Activated naive CD4-positive, alpha-beta T cell treated with anti-CD3 and anti-CD28 coated beads for 36 hours (primary cell): ENCODE measurements at places on chromosomes 6 and 20. TPM values are rescaled to one million over a fixed set of nuclear protein-coding genes. Genes with fewer than 3 reads are reported as not detected.

The ANKEF1 gene
- 3.2 TPM for total RNA-seq

The LKAAEAR1 gene
- 0.62 TPM for total RNA-seq

The HFE gene
- total RNA-seq = 1.4 TPM

The PPIL1 gene
- 42.8 TPM for total RNA-seq

The ADGRG6 gene
- 0.69 TPM for total RNA-seq

The FLOT1 gene
- total RNA-seq = 173 TPM

The LINC00237 gene
- total RNA-seq = not detected

The NT5E gene
- 0.55 TPM for total RNA-seq

The BPIFB1 gene
- total RNA-seq = not detected

The CCM2L gene
- not detected for total RNA-seq

The CCN6 gene
- total RNA-seq = not detected

The DEFB110 gene
- not detected for total RNA-seq

DNA sequence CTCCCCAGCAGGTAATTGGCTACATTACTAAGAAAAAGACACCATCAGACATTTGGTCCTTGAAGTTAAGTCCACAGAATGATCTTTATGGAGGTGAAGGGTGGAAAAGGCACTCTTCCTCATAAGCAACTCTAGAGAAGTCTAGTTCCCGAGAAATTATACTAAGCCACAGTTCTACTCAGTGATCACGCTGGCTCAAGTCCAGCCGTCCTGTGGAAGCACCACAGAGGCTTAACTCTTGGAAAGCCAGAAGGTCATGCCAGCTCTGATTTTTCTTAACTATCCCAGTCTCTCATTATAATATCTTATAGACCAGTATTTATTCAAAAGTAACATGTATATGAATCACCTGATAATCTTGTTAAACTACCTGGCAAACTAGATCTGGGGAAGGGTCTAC, 258.5 kb downstream of the EYA4 start:
- H3K27me3 ChIP-seq = peaks cover 4% of the 10 kb centered on the region
- no peaks in the 10 kb centered on the region for H3K36me3 ChIP-seq
- no peak overlapping the region for H3K27ac ChIP-seq
- H3K4me1 ChIP-seq = no peaks in the 10 kb centered on the region

DNA sequence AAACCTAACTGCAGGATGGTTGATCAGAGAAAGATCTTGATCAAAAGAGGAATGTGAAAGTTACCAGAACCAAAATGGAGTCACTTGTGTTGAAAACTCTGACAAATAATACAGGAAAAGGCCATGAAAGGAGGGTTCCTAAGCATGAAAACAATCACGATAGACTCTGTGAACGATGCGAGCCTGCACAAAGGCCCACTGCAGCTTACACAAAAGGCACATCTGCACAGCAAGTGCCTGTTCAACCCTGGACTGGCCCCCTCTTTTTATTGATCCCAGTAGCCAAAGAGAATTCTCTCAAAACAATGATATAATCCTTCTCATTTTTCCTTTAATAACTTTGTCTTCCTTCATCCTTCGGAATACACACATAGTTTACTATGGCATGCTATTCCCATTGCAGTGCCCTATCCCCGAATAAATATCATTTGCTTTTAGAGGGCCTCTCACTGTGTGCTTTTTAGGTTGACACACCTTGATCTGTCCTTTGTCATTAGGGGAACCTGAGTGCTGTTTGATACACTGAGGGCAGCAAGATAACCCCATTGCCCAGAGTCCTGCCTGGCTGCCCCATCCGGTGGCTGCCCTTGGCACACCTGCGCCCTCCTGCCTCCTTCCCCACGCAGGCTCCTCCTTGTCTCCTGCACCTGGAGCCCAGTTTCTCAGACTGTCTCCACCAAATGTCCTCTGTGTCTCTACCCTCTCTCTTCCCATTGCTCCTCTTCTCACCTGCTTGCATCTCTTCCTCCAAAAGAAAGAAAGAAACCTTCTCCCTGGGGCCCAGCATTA, 98.3 kb upstream of the FRMD1 start:
- H3K27me3 ChIP-seq = peaks cover 12% of the 10 kb centered on the region
- H3K4me3 ChIP-seq = no peak overlapping the region
- no peak for DNase-seq
- no peaks in the 10 kb centered on the region for H3K36me3 ChIP-seq
- no peak overlapping the region for H3K27ac ChIP-seq

DNA sequence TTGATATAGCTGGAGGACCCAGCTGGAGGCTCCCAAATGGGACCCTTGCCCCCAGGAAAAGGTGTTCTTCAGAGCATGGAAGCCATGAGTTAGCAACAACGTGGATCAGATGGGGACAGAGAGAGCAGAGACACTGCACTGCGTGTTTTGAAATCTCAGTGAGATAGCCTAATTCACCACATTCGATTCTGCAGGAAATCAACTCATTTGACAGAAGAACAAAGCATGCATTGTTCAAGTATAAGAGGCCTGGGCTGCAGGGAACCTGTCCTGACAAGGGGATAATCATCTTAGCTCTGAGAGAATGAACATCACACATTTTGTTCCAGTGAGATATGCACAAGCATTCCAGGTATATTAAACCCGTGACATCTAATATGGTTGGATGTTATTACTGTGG, 450.2 kb downstream of the CDH26 start:
- no peak overlapping the region for H3K4me3 ChIP-seq
- no peaks in the 10 kb centered on the region for H3K36me3 ChIP-seq
- DNase-seq = no peak
- H3K27me3 ChIP-seq = peaks cover 4% of the 10 kb centered on the region

- H3K4me1 ChIP-seq = peaks cover 4% of the 10 kb centered on the region
- DNase-seq = no peak
- H3K27me3 ChIP-seq = peaks cover 12% of the 10 kb centered on the region
- H3K27ac ChIP-seq = no peak overlapping the region
- no peak overlapping the region for H3K4me3 ChIP-seq
- H3K36me3 ChIP-seq = no peaks in the 10 kb centered on the region
Measured at GRCh38 chr6:69883551-69883950, 17.2 kb downstream of the COL19A1 start.

- no peak for DNase-seq
- H3K4me1 ChIP-seq = peaks cover 17% of the 10 kb centered on the region
- H3K4me3 ChIP-seq = no peak overlapping the region
- H3K27me3 ChIP-seq = no peaks in the 10 kb centered on the region
- no peak overlapping the region for H3K27ac ChIP-seq
Measured at GRCh38 chr6:11142296-11143027, 30.9 kb upstream of the ERVFRD-1 start.

DNA sequence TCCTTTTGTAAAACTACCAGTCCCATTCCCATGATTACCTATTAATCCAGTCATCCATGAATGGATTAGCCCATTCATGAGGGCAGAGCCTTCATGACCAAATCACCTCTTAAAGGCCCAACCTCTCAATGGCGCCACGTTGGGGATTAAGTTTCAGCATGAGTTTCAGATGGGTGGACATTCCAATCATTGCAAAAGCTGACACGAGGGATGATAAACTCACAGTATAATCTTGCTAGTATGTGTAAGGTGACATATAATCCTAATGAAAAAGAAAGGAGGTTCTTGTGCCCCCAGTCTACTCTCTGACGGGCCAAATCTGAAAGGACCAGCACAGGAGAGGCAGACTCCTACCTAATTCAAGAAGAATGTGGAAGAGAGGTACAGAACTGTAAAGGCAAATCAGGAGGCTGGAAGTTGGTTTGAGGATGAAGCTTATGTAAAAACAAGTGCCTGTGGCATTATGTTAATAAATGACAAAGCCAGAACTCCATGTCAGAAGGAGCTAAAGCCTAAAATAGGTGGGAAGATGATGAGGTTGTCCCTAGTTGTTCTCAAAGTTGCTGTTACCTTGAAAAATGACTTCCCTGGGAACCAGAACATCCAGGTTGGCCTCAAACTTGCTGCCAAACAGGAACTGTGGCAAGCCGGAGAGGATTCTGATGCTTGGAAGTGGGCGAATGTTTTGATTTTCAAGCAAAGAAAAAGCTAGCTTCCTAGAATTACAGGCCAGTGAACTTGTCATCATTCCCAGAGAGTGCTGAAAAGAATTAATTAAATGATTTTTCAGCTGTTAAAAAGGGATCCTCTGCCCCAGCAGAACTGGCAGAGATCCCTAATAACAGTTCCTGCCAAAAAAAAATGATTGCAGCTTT, 106.5 kb upstream of the TIAM2 start:
- no peak overlapping the region for H3K4me3 ChIP-seq
- H3K36me3 ChIP-seq = peaks cover 2% of the 10 kb centered on the region
- peaks cover 7% of the 10 kb centered on the region for H3K4me1 ChIP-seq
- DNase-seq = no peak
- H3K27me3 ChIP-seq = no peaks in the 10 kb centered on the region
- H3K27ac ChIP-seq = no peak overlapping the region

GRCh38 chr6:364609-365540, 26.7 kb upstream of the IRF4 start:
- peaks cover 2% of the 10 kb centered on the region for H3K27me3 ChIP-seq
- H3K36me3 ChIP-seq = no peaks in the 10 kb centered on the region
- no peak overlapping the region for H3K27ac ChIP-seq
- DNase-seq = no peak
- H3K4me3 ChIP-seq = no peak overlapping the region

DNA sequence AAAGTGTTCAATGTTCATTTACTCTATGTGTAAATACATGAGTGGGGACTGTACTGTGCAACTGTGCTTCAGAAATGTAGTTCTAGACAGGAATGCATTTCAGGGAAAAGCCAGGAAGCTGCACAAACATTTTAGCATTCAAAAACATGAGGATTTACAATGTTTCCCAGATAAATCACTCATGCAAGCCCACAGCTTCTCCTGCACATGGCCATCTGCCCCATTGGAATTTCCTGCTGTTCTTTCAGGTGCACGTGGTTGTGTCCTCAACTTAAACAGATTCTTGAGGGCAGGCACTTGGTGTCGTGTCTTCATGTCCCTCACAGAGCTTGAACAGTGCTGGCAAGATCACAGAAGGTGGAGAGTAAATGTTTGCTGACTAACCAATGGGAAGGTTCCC, 101.5 kb downstream of the UNC5CL start:
- no peak overlapping the region for H3K27ac ChIP-seq
- no peak overlapping the region for H3K4me3 ChIP-seq
- no peaks in the 10 kb centered on the region for H3K4me1 ChIP-seq
- no peaks in the 10 kb centered on the region for H3K27me3 ChIP-seq
- no peaks in the 10 kb centered on the region for H3K36me3 ChIP-seq

- no peaks in the 10 kb centered on the region for H3K36me3 ChIP-seq
- no peaks in the 10 kb centered on the region for H3K27me3 ChIP-seq
Measured at GRCh38 chr6:139395891-139396301, 21.4 kb upstream of the CITED2 start.

- no peak overlapping the region for H3K27ac ChIP-seq
- no peaks in the 10 kb centered on the region for H3K27me3 ChIP-seq
- DNase-seq = no peak
- no peaks in the 10 kb centered on the region for H3K36me3 ChIP-seq
- no peak overlapping the region for H3K4me3 ChIP-seq
Measured at GRCh38 chr20:61640131-61640870, 388.2 kb downstream of the CDH4 start.

DNA sequence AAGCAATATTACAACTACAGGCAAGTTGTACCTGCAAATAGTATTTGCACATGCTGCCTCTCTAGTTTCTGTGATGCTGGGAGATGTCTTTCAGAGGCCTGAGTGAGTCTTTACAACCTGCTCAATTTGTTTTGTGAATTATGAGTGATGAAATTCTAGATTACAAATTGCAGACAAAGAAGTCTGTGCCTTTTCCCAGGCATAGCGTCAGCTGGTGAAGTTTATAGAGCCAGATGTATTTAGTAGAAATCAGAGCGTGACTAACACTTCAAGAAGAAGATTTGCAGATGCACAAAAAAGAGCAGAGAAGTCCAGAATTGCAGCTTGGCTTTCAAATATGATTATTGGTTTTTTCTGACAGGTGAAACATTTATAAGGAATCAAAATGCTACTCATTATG, 289.9 kb downstream of the PLCB1 start:
- no peaks in the 10 kb centered on the region for H3K36me3 ChIP-seq
- no peak overlapping the region for H3K27ac ChIP-seq
- H3K4me1 ChIP-seq = no peaks in the 10 kb centered on the region
- peaks cover 4% of the 10 kb centered on the region for H3K27me3 ChIP-seq

DNA sequence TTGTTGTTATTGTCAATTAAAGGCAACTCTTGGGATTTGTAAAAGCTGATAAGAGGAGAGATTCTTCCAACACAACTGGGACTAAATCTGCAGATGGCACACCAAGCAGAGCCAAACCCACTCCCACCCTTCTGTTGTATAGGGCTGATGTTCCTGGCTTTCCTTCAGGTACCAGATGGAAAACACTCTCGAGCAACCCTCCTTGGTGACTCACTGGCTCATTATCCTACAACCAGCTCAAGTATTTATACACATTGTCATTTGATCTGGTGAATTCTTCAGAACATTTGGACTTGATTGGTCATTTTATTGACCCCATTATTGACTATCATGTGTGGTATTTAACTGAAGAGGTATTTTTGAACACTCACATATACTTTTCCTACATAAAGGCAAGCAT, 190.3 kb upstream of the PCSK2 start:
- H3K4me3 ChIP-seq = no peak overlapping the region
- H3K4me1 ChIP-seq = no peaks in the 10 kb centered on the region
- no peak for DNase-seq
- no peak overlapping the region for H3K27ac ChIP-seq
- H3K36me3 ChIP-seq = no peaks in the 10 kb centered on the region
- H3K27me3 ChIP-seq = no peaks in the 10 kb centered on the region

GRCh38 chr6:151313066-151313491, 73.3 kb downstream of the AKAP12 start:
- DNase-seq = no peak
- H3K27ac ChIP-seq = no peak overlapping the region
- H3K4me3 ChIP-seq = no peak overlapping the region
- no peaks in the 10 kb centered on the region for H3K27me3 ChIP-seq

DNA sequence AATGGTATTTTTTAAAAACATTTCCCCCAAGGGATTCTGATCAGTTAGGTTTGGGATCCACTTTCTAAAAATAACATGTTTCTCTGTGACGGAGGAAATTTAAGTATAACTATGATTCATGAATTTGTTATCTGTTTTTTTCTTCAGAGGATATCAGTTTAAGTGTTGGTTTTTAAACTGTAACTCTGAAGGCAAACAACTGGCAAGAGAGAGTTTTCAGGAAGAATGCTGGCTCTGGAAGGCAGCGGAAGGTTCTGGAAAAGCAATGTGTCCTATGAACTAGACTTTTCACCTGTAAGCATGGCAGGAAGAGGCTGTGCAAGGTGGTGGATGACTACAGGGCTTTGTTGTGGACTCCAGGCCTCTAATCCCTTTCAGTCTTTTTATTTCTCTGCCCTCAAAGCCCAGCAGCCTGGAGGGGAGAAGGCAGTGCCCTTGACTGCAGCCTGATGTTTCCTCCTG, 153.1 kb downstream of the GMPR start:
- H3K27ac ChIP-seq = no peak overlapping the region
- H3K36me3 ChIP-seq = no peaks in the 10 kb centered on the region
- H3K4me3 ChIP-seq = no peak overlapping the region
- H3K4me1 ChIP-seq = no peaks in the 10 kb centered on the region
